ENCODE measurements at places on chromosomes 1 and 21.

DNA sequence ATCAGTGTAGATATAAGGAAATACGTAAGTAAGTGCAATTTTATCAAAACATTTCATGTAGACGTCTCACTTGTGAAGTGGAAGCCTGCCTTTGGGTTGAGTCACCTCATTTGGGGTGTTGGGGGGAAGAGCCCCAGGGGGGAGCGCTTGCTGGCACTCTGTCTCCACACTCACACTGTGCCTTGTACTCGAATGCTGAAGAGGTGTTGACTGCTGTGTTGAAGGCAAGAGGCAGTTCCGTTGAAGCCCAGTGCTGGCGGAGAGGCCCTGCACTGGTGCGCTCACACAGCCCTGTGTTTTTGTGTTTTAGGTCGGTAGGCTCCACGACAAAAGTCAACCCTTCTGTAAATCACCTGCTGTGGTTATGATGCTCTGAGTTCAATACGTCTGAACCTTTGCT, 131.9 kb upstream of the COL6A1 start:
- peaks cover 5% of the 10 kb centered on the region for H3K27me3 ChIP-seq
- H3K36me3 ChIP-seq: no peaks in the 10 kb centered on the region
- DNase-seq: no peak
- H3K4me3 ChIP-seq: no peak overlapping the region
- no peak overlapping the region for H3K27ac ChIP-seq
- H3K4me1 ChIP-seq: no peaks in the 10 kb centered on the region

DNA sequence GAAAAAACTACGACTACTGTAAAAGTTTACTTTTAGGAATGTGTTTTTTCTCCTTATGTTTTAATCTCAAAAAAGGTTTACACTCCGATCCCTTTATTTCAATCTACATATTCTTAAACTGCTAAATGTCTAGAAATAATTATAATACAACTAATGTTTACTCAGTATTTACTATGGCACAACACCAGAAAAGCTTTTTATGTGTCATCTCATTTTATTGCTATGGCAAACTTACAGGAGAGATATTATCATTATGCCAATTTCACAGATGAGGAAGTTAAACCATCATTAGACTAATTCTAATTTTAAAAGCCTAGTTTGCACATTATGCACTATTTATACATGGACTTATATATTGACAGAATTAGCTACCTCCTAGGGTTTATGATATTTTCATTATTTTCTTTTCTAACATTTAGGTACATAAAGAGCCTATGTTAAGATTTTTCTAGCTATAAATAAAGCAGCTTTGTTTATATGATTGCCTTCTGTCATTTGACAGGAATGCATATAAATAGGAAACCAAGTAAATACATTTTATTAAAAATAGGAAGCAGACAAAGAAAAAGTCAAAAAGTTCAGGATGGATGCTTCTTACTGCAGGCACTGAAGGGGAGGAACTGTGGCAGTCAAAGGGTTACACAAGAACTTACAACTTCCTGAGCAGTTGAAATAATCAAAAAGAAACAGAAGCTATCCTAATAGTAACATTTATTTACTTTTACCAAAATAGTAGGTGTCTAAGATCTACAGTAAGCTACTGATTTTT, 442.4 kb downstream of the LTN1 start:
- no peaks in the 10 kb centered on the region for H3K36me3 ChIP-seq
- DNase-seq: no peak
- H3K4me1 ChIP-seq: peaks cover 10% of the 10 kb centered on the region
- no peaks in the 10 kb centered on the region for H3K27me3 ChIP-seq
- H3K4me3 ChIP-seq: no peak overlapping the region

- H3K36me3 ChIP-seq: no peaks in the 10 kb centered on the region
- H3K27ac ChIP-seq: no peak overlapping the region
- no peaks in the 10 kb centered on the region for H3K27me3 ChIP-seq
- H3K4me3 ChIP-seq: no peak overlapping the region
- no peaks in the 10 kb centered on the region for H3K4me1 ChIP-seq
These were observed 40.2 kb upstream of the RBM15 start for GRCh38 chr1:110298991-110299390.

GRCh38 chr1:145982010-145982723, 14.2 kb downstream of the TXNIP start:
- no peak for DNase-seq
- no peak overlapping the region for H3K27ac ChIP-seq
- no peak overlapping the region for H3K4me3 ChIP-seq
- H3K27me3 ChIP-seq: no peaks in the 10 kb centered on the region

DNA sequence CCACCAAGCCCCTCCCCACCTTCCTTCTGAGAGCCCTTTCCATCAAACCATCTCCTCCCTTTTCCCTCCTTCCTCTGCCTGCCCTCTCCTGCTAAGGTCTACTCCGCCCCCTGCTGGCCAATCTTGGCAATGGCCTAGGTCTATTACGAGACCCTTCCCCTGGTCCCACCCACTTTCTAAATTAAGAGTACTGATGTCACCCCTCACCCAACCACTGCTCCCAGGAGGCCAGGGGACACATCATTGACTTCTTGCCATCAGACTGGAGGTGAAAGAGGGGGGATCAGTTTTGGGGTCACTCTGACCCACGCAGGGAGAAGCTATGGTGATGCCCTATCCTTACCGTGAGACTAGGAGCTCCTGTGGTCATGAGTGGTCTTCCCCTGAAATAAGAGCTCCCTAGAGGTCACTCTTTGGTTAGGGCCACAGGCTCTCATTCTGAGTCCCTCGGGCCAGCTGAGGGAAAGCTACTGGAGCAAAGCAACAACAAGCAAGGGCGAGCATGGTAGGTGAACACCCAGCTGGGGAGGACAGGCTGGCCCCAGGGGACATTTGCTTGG, 34.6 kb upstream of the S100A7 start:
- peak; percentile 54 for DNase-seq
- no peak overlapping the region for H3K27ac ChIP-seq
- no peaks in the 10 kb centered on the region for H3K36me3 ChIP-seq
- H3K4me3 ChIP-seq: no peak overlapping the region
- no peaks in the 10 kb centered on the region for H3K4me1 ChIP-seq

DNA sequence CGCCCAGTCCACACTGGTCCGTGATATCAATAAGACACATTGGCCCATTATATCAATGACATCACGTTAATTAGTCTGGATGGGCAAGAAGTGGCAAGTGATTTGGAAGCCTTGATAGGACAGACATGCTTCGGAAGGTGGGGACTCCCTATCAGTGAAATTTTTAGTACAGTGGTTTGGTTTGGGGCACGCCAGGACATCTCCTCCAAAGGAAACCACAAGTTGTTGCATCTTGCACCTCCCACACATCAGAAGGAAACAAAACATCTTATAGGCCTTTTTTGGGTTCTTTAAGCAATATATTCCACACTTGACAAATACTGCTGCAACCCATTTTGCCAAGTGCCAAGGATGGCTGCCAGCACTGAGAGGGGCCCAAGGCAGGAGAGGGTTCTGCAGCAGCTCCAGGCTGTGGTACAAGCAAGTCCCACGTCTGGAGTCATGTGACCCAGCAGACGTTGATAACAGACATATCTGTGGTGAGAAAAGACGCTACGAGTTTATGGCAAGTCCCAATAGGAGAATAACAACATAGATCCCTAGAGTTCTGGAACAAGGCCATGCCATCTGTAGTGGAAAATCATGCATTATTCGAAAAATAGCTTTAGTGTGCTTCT, 95.3 kb upstream of the DISP3 start:
- peaks cover 3% of the 10 kb centered on the region for H3K4me1 ChIP-seq
- no peaks in the 10 kb centered on the region for H3K27me3 ChIP-seq
- no peak for DNase-seq
- no peak overlapping the region for H3K27ac ChIP-seq
